Mucosa of descending colon (tissue), 3 donors: ENCODE measurements at places on chromosomes 3 and 15.

DNA sequence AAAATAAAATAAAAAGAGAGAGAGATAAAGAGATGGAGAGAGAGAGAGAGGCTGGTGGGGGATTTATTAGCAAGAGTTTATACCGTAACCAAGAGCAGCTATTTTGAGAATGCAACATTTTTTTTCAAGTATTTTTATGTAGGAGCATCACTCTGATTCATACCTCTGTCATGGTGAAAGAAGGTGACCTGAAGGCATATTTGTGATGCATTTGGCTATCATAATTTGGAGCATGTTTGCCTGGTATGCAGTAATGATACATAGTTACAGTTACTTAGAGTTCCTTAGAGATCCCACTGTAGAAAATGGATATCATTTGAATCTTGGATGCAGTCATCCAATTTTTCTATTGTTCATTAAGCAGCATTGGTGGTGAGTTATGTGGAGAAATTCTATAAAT is 1472.4 kb downstream of the SI start:
- no peak for DNase-seq

DNA sequence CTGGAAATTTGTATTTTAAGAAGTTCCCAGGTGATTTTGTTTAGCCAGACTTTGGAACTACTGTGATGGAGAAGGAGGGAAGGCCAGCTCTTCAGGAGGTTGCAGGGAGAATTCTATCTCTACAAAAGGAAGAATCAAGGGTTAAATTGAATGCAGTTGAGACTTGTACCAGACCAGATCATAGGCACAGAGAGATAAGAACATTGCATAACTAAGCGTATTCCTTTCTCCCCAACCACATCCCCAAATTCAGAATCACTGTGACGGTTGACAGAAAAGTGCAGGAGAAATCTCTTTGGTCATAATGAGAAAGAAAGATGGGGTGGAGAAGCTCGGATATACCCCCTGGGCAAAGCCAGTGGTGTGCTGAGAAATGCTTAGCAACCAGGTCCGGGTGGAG is 7.2 kb downstream of the PLD1 start:
- DNase-seq: no peak

GRCh38 chr15:95604634-95605036 is 725.9 kb upstream of the NR2F2 start:
- DNase-seq: peak; percentile 4

- DNase-seq: no peak
Observed at GRCh38 chr3:145776782-145777408, 384.1 kb downstream of the PLOD2 start.

GRCh38 chr3:134056464-134056891 is 26.8 kb upstream of the SLCO2A1 start:
- peak; percentile 23 for DNase-seq

DNA sequence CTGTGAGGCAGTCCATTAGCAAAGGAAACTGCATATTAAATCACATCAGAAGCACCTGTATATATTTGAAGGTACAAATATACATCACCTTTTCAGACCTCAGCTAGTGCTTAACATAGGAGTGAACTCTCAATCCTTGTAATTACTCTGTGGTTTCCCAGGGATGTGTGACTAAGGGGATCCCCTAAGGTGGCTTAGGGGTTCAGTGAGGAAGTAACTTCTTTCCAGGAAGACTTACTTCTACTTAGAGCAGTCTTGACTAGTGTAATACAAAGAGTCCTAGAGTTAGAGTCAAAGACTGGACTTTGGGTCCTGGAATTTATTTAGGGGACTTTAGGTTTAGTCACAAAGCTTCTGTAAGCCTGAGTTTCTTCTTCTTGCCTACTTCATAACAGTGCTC is 8.7 kb upstream of the SUMF1 start:
- no peak for DNase-seq

DNA sequence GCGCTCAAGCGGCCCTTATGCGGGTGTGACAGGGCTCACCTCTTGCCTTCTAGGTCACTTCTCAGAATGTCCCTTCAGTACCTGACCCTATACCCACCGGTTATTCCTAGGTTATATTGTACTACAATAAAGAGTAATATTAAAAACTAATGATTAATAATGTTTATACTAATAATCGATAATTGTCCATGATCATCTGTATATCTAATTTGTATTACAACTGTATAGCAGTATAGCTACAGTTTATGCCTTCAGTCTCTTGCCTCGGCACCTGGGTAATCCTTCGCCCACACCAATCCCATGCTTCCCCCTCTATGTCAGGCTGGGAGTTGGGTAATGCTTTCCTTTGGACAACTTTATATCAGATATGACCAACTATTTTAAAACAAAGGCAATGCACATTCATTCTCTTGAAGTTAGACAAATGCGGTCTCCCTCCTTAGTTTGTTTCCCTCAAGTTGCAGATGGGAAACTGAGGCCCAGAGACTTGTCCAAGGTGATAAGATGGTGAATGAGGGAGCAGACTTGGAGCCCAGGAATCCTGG is 3.4 kb downstream of the FAH start:
- no peak for DNase-seq

DNA sequence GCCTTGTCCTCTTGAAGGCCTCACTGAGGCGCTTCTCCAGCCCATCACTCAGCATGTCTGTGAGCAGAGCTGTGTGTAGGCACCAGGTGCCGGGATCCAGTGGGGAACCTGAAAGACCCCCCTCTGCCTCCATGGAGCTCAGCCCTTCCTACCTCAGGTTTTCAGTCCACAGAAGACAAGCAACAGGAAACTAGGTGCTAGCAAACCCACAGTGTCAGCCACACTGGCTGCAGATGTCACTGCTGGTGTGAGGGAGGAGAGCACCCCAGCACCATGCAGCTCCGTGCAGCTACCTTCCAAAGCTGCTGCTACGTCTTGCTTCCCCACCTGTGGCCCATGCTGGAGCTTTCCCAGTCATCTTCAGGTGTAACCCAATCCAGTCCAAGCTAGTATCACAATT is 17.9 kb downstream of the PSTPIP1 start:
- DNase-seq: no peak

DNA sequence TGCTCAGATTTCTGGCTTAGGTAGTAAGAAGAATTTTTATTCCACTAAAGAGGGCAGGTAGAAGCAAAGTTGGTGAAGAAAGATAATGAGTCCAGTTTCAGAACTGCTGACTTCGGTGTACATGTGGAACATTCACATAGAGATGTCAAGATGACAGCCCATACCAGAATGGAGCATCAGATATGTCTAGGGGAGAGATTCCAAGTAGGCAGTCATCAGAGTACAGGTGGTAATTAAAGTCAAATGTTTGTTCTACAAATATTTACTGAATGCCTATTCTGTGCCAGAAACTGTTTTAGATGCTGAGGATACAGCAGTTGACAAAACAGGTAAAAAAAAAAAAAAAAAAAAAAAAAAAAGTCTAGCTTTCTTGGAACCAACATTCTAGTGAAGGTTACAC is 81.9 kb downstream of the FGF12 start:
- no peak for DNase-seq

DNA sequence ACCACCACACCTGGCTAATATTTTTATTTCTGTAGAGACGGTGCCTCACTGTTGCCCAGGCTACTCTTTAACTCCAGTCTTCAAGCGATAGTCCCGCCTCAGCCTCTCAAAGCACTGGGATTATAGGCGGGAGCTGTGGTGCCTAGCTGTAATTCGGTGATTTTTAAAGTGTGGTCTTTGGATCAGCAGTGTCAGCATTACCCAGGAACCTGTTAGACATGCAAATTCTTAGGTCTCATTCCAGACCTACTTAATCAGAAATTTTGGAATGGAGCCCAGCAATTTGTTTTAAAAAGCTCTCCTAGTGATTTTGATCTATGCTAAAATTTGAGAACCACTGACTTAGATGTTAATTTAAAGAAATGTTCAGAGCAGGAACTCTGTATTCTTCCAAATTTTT is 51.9 kb downstream of the GOLM2 start:
- DNase-seq: no peak

DNA sequence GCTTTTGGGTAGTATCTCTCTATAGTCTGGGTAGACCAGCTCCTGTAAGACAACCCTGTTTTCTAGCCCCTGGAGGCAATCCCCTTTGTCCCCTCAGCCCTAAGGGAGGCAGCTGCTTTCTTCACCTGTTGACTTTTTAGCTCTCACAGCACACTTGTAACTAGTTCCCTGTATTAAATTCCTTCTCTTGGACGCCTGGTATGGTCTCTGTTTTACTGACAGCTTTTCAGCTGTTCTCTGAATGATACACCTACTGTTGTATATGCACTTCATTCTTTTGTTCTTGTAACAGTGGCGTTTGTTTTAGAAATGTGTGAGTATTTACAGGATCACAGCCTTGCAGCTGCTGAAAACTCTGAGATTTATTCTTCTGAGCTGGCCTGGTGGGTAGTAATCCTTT is 413.0 kb upstream of the RBMS3 start:
- no peak for DNase-seq

DNA sequence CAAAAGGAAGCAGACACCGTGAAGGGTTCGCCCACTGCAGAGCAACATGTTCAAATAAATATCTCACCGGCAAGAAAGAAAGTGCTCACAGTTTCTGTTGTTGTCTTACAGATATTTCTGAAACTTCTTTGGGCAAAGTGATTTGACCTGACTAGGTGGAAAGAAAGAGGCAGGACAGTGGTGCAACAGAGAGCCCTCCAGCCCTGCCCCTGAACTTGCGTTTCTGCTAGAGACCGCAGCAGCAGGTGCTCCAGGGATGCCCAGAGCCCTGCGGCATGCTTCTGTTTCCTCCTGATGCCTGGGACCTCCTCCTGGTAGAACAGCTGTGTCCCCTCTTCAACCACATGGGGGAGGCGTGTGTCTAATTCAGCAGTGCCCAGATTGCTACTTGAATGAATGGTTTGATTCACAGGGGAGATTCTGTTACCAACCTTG is 123.4 kb downstream of the ATP10A start:
- no peak for DNase-seq

- DNase-seq: no peak
Observed at GRCh38 chr3:147129665-147130064, 276.7 kb downstream of the ZIC4 start.

DNA sequence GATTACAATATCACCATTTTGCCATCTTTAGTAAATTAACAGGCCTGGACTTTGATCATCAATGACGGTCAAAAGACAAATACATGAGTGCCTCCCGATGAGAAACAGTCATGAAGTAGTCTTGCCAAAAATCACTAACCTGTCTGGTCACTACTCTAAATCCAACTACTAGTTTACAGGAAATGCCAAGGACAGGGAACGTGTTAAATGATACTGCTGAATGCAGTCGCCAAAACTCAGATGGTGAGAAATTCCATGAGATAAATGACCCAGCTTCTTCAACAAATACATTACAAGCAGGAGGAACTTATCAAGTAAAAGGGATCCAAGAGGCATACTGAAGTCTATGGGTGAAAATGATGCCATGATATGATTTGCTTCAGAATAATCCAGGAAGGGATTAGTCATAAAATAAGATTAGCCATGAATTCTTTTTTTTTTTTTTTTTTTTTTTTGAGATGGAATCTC is 35.8 kb upstream of the ATP13A3 start:
- DNase-seq: no peak

GRCh38 chr15:91471468-91471867 is 371.4 kb downstream of the SV2B start:
- no peak for DNase-seq

DNA sequence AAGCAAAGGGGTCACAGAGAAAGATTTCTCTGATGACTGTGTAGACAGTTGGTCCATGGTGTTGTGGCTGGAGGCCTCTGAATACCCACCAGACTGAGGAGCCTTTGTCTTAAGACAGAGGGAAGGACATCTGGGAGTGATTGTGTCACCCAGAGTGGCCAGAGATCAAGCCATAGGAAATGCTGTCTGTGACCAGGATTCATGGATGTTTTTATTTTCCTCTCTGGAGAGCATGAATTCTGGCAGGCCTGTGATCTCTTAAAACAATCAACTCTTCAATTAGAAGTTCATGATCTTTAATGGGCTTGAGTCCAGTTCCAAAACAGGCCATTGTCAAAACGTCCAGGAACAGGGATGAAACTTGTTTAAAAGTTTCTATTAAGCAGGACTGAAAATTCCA is 198.9 kb upstream of the CTDSPL start:
- DNase-seq: no peak

- no peak for DNase-seq
Observed at GRCh38 chr15:70376929-70377691, 279.4 kb upstream of the TLE3 start.

DNA sequence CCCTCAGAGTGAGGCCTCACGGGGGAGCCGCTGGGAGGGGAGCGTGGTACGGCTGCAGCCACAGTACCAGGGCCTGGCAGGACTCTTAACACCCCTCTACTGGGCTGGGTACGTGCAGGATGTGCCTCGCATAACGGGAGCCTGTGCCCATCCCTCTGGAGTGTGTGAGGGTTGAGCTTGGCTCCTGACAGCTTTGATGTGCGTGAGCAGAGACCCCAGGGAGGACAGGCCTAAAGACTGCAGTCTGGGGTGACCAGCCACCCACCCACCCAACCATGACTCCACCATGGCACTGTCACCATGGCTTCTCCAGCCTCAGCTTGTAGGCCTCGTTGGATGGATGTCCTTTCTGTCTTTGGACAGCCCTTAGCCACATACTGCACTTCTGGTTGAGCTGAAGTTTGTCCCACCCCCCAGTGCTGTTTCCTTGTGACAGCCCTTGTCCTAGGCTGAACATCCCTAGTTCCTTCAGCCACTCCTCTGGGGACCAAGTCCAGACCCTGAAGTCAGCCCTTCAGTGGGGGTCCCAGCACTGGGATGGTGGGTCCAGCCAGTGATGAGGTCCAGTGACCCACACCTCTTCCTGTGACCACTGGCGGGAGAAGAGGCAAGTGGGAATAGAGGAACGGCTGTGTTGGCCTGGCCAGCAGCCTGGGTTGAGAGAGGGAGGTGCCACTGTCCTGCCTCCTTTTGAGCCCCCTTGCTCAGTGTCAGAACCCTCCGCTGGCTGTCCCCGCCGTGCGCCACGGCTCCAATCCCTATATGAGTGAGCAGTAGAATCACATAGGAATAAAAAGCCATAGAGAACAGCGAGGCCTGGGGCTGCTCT is 6.1 kb downstream of the GLYCTK start:
- DNase-seq: no peak

DNA sequence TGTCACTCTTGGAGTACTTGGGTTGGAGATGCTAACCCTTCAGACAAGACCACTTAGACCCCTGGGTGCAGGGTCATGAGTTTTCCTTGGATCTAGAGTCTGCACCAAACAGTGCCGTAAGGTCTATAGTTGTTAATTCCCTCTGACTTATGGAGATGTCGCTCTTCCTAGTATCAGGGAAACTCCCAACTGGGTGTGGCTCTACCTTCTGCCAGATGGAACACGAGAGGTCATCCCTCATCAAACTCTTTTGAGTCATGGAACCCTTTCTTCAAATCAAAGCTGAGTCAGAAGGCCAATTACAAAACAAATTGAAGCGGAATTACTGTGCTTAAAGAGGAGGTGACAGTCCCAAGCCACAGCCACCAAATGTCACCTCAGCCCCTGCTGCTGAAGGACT is 514.9 kb upstream of the PROK2 start:
- DNase-seq: peak; percentile 56

GRCh38 chr3:142965581-142965980 is 2.1 kb upstream of the PAQR9 start:
- DNase-seq: no peak

DNA sequence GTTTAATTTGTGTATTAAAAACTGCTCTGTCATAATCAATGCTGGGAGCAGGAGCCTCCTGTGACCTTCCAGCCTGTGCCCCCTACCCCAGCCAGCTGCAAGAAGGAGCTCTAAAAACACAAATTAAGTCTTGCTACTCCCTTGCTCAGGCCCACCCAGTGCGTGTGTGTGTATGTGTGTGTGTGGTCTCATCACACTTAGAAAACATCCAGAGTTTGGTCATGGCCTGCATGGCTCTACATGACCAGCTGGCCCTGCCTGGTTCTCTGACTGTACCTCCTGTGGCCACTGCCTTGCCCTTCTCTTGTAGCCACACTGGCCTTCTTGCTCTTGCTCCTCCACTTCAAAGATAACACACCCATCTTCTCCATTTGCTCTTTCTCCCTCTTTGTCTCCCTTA is 13.7 kb downstream of the P2RY14 start:
- DNase-seq: no peak
